Substantia nigra (tissue), 51 donors: ENCODE measurements at places on chromosomes 4 and X.

DNA sequence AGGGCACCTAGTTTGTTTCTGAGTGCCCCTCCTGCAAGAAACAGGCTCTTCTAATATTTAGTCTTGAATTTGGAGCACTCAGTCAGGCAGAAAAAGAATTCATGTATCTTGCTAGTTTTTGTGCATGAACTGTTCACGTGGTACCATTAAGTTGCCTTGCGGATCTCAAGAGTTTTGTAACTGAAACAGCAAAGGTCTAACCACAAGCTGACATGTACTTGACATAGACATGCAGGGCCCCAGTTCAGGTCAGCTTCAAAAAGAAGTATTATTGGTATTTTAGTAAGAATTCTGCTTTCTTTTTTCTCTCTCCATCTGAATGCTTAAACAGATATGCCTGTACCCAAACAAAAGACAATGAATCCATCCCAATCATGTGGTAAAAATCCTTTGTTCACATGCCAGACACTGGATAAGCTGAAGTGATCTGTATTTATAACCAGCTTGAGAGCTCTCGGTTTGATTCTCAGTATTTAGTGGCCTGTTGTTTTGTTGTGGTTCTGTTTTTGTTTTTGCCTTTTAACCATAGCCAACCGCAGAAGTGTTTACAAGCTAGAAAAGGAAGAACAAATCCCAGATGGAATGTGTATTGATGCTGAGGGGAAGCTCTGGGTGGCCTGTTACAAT lies 13.0 kb downstream of the RGN start:
- no peak for DNase-seq

- no peak for DNase-seq
Observed at GRCh38 chrX:102728646-102729045, 8.1 kb downstream of the GPRASP3 start.

DNA sequence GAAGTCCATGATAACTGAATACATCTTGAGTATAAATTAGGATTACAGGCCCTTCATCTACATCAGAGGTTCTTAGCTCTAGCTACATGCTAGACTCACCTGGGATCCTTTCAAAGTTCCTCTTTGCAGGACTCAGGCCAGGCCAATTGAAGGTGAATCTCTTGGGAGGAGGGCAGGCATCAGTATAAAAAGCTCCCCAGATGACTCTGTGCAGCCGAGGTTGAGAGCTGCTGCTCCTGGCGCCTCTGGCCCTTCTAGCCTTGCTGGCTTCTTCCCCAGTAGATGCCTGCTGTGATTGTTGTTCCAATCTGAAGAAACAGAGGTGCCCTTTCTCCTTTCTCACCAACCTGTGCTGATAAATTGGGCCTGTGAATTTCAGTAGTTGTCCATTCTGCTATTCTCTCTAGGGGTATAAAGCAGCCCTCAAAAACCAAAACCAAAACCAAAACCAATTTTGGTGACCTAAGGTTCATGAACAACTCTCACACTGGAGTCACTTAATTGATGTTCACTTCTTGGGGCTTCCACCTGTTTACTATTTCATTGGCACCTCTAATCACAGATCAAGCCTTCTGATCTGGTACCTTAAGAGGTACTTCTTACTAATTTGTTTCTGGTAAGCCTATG lies 78.7 kb downstream of the SUPT20HL2 start:
- DNase-seq: no peak

DNA sequence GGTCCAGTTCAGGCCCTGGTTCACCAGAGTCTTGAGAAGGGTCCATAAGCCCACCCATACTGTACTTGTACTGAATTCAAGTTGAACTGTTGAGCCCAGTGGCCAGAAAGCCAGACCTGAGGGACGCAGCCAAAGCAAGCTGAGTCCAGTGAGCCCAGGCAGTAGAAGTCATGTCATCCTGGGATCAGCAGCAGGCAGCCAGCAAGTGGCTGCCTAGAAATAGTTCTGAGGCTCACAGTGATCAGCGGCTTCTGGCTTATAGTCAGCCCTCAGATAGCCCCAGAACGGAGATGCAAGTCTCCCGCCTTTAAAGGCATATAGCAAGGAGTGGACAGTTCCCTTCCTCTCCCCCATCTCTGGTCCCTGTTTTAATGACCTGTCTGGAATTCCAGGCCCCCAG lies 347.1 kb downstream of the FBXW7 start:
- DNase-seq: no peak

DNA sequence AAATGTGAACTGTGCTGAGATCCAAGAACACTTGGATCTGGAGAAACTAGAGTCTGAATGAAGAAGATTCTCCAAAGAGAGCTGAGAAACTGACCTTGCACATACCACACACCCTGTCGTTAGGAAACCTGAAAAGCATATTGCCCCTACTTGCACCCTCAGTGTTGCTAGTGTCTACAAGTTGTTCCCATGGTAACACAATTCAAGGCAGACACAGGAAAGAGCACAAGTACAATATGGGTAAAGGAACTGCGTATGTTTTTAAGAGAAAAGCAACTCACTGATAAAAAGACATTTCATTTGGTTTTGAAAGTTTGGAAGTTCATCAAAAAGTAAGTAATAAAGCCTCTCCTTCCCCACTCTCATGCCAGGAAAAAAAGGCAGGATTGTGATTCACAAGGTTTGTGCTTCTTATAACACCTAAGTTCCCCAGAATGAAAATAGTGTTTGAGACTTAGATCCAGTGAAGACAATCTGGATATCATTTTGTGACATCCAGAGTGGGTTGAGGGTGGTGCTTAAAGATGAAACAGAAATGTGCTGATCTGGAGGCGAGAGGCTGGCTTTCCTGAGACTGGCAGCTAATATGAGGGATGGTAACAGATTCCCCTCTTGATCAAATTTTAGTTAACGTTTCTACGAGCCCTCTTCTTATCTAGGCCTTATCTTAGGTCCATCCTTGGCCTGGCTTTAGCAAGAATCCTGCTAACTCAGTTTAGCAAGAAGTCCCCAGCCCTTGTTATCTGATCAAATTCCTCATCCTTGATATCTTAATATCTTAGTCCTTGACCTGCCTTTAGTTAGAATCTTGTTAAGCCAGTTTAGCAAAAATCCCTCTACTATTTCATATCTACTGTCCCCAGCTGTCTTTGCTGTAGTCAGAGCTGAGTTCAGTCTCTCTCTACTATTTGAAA lies 42.3 kb downstream of the NIPAL1 start:
- DNase-seq: no peak

DNA sequence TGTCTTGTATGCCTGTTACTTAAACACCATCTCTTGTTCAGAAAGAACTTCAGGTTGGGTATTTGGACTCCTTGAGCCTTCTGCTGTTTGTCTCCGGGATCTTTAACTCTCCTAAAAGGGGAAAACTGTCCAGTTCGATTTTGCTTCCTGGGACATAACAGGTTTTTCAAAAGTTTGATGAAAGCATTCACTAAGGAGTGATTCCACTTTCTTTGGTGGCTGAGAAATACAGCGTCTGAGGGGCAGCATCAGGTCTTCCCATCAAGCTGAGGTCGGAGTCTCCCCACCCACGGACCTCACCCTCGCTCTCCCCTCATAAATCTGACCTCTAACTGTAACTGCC lies 1.4 kb downstream of the AFAP1 start:
- DNase-seq: no peak

- DNase-seq: no peak
Observed at GRCh38 chr4:25621027-25621930, 34.4 kb upstream of the SLC34A2 start.

GRCh38 chr4:124433500-124433899 lies 279.0 kb downstream of the ANKRD50 start:
- DNase-seq: no peak

DNA sequence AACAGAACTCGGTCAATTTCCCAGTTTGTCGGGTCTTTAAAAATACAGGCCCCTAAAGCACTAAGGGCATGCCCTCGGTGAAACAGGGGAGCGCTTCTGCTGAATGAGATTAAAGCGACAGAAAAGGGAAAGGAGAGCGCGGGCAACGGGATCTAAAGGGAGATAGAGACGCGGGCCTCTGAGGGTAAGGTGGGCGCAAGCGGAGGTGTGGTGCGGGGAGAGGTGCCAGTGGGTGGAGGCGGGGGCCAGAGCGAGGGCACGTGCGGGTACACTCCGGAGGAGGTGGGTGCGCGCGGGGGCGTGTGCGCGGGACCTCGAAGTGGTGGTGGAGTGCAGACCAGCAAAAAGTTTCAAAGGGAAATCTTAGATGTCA lies 787 bp upstream of the TET2 start:
- DNase-seq: no peak

GRCh38 chrX:94400488-94400887 lies 726.5 kb downstream of the FAM133A start:
- no peak for DNase-seq

- no peak for DNase-seq
Observed at GRCh38 chr4:186839122-186840037, 115.7 kb upstream of the FAT1 start.

DNA sequence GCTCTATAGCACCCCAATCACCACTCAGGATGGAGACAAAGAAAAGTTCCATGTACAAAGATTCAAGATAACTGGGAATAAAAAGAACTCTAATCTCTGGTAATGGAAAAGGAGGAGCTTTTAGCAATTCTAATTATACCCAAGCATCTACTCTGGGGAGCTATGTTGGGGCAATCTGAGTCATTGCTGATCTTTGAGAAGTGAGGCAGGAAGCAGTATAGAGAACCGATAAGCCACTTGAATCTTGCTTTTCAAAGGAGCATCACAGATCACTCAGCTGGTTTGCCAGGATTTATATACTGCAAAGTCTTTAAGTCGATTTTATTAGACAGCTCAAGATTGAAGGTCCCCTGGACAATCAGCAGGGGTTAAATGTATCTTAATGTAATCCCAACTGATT lies 220.0 kb downstream of the ENOX2 start:
- no peak for DNase-seq
